ENCODE measurements at places on chromosomes 2 and 18.

DNA sequence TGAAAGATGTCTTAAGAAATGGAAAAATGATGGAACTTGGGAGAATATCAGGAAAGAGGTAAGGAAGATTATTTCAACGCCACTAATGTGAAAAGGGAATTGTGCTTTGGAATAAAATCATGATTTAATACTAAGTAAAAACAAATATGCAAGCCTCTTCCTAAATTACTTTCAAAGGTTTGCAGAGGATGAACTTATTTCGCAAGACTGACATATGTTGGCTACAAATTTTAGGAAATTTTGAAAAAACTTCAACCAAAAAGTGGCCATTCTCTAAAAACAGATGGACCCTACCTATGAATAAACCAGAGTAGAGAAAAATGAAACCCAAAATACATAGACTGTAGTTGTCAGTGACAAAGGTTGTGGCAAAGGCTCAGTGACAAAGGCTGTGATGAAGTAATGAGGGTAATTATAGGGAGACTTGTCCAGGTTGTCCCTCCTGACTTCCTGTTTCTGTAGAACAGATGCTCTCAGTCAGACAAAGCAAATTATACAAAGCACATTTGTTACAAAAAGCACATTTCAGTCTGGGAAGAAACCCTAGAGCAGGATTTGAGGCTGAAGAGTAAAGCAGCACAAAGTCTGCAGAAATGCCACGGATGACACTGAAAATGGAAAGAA lies 39.5 kb downstream of the SFT2D3 start:
- no peak for DNase-seq

DNA sequence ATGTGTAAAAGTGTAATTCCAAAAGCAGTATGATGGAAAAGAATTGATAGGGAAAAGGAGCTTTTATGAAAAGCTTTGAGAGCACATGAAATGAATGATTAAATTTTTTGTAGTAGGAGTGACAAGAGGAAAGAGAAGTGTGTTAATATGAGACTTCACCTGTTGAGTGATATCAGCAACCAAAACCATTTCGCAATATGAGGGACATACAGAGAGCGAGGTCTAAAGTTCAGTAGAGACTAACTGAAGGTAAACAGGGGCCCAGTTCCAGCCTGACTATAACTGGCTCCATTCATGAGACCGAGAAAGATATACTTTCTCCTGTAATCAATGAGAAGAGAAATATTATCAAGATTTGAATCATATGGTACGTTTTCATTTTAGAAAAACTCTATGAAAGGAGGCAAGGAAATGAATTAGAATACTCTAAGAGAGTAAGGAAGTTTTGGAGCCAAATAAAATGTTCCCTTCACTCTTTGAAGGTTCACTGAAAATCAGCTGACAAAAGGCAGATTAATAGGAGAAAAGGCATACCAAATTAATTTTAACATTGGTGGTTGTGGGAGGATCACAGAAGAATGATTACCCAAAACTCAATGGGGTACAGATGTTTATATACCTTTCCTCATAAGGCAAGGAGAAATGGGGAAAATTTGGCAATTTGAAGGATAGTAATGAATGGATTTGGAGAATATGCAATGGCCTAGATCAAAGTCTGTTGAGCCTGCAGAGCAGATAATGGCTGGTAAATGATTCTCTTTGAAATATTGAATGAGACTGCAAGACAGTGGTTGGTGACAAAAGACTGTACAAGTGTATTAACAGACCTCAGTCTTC lies 932.2 kb downstream of the TDRD15 start:
- no peak for DNase-seq

- peak; percentile 35 for DNase-seq
These were observed 30.6 kb upstream of the CYP1B1 start for GRCh38 chr2:38106405-38107094.

GRCh38 chr2:86274918-86275275 lies 62.5 kb downstream of the REEP1 start:
- DNase-seq: no peak

DNA sequence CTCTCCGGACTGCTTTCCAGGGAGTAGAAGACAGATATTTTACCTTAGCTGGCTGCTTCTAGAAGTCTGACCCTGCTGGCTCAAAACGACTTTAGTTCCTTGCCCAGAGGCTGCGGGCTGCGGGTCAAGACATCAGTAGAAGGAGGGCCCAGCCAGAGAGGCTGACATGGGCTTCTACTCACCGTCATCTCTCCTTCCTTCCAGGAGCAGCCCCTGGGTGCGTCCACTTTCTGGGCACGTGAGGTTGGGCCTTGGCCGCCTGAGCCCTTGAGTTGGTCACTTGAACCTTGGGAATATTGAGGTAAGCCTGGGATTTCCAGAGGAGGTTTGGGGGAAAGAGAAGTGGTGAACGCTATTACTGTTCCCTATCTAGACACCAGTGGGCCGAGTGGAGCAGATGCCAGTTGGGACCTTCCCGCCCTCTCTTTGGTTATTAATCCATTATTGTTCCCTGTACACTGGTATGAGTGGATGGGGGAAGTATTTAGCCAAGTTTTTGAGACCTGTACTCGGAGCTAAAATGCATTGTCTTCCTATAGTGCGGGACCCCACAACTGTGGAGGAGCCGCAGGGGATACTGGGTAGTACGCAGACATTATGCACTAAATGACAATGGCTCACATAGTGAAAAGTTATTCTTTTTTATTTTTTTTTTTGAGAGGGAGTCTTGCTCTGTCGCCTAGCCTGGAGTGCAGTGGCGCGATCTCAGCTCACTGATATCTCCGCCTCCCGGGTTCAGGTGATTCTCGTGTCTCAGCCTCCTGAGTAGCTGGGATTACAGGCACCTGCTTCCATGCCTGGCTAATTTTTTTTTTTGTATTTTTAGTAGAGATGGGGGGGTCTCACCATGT lies 26.3 kb upstream of the CASP8 start:
- no peak for DNase-seq

DNA sequence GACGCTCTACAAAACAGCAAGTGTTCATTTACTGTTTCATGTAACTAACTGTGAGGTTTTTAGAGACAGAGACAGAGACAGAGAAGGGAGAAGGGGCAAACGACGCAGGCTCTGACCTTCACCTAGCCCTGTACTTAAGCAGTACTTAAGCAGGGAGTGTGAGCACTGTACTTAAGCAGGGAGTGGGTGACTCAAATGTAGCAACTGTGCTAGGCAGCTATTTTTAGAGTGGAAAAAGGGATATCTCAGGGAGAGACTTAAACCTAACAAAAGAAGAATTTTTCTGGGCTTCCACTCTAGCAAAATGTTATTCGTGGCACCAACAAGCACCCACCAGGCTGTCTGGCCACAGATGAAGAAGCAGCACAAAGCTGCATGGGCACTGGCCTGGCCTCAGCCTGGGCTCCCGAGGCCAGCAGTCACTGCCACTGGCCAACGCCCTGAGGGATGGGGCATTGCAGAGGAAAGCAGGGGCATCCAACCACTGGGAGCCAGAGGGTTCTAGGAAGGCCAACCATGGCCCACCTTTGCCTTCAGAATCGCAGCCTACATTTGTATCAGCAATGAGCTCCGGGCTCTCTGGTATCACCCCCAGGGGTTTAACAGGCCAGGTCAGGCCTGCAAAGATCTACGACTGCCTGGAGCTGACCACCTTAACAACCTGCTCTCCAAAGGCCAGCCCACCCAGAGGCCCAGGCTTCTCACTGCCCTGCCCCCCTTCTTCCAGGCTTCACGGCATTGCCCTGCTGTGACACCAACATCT lies 154.3 kb downstream of the TTC32 start:
- no peak for DNase-seq

DNA sequence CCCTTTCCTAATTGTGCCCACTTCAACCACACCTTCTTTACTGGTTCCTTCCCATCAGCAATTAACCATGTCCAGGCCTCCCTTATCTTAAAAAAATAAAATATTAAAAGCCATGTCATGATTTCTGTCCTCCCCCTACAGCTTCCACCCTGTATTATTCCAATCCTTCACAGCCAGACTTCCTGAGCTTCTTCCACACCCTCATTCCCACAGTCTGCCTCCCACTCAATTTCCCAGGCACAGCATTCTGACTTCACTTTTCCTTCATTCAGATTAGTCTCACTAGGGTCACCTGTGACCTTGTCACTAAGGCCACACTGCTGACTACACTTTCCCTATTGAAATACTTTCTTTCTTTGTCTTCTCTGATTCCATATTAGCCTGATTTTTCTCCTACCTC lies 159.4 kb downstream of the DIS3L2 start:
- no peak for DNase-seq

GRCh38 chr18:57811477-57812125 lies 8.5 kb upstream of the ATP8B1 start:
- no peak for DNase-seq

GRCh38 chr18:13521418-13521817 lies 204.9 kb downstream of the FAM210A start:
- DNase-seq: no peak

DNA sequence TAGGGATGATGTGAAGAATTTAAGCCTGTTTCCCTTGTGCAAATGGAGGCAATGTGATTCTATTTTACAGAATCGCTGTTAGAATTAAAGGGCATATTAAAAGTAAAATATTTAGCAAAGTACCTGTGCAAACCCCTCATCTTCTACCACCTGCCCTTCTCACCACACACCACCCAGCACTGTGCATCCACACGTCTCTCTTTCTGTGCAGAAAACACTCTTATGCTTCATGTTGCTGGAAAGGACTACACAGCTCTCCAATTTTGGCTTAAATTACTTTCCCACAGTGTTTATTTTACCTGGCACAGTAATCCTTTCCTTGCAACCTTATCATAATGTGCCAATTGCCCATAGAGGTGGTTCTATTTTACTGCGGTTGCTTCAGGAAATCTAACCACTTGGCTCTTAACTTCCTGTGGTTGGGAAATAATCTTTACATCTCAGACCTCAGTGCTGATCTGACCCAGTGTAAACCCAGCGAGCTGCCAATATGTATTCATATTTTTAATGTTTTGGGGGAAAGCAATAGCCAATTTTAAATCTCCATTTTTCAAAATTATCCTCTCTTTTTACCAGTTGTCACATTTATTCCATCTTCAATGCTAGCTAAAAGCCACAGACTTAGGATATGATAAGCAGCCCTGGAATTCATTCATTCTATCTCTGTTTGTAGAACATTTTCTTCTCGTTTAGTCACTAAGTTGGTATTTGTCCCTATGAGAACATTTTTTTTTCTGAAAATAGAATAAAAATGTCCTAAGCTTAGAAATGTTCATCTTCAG lies 250.9 kb downstream of the DSEL start:
- no peak for DNase-seq

DNA sequence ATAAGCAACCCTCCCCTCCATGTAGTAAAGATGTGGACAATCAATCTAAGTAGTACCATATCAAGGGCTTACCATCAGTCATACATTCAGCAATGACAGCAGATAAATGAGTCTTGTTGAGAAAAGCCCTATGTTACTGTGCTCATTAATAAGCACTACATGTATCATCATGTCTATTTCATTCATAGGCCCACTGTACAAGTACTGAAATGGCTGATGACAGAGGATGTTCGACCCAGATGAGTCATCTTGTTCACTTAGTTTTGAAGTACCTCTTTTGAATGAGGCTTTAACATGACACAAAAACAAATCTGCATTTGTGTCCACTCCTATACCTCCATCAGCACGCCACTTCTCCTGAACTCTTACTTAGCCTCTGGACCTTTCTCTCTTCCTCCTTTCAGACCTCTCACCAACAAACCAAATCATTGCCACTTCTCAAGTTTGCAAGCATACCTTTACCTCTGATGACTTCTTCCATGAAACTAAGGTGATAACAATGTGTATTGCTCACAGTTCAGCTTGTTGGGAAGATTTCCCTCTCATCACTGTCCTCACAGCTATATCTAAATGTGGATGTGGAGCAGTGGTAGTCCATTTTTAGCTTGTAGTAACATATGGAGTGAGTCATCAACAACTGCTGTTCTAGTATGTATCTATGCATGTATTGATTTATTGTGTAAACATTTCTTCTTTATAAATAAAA lies 921.0 kb upstream of the SLC39A10 start:
- DNase-seq: no peak

DNA sequence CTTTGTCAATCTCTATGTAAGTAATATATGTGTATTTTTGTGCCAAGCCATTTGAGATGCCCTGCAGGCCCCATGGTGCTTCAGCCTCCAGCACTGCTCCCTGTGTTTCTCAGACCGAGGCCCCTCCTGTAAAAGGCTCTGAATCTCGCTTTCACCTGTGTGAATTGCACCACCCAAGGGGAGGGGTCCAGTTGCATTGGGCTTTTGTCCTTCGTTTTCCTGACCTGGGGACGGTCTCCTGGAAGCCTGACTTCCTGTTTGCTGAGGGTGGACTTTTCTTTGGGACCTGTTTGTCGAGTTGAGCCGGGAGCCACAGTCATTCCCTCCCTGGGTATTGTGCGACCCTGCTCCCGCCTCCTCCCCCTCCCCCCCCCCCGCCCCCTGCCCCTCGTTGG lies 48.9 kb downstream of the AGAP1 start:
- DNase-seq: no peak

DNA sequence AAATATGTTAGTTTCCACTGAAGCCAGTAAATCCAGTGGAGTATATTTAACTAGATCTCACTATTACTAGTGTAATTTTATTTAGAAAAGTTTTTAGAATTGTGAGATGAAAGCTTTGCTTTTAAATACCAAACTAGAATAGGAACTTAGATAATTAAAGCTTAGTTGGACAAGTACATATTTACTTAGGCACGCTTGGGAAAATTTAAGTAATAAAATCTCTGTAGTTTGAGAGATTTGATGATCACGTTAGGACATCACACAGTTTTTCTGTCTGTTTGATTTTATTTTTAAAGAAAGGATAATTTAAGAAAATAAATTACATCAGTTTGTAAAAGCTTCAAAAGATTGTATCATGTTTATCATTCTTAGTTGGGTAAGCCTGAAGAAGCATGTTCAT lies 140.8 kb upstream of the IL1R2 start:
- no peak for DNase-seq

- DNase-seq: no peak
These were observed 4.6 kb upstream of the DSG4 start for GRCh38 chr18:31371989-31372388.
